PC-3 (cell line): ENCODE measurements at places on chromosomes 6 and 20.
A peak's percentile ranks its signal among the peaks of the same experiment; 100 is the strongest.

GRCh38 chr6:40848868-40849514 is 190.0 kb downstream of the UNC5CL start:
- no peaks in the 10 kb centered on the region for H3K4me1 ChIP-seq
- H3K27me3 ChIP-seq: peaks cover 10% of the 10 kb centered on the region
- no peaks in the 10 kb centered on the region for H3K36me3 ChIP-seq
- no peak overlapping the region for H3K4me3 ChIP-seq
- no peak for DNase-seq

- H3K27ac ChIP-seq: no peak overlapping the region
- DNase-seq: peak; percentile 62
- peaks cover 16% of the 10 kb centered on the region for H3K4me1 ChIP-seq
- no peak overlapping the region for H3K4me3 ChIP-seq
- no peaks in the 10 kb centered on the region for H3K36me3 ChIP-seq
- H3K27me3 ChIP-seq: no peaks in the 10 kb centered on the region
Observed at GRCh38 chr6:82097676-82098075, 149.9 kb downstream of the IBTK start.

GRCh38 chr6:118758946-118759345 is 107.6 kb upstream of the CEP85L start:
- H3K36me3 ChIP-seq: no peaks in the 10 kb centered on the region
- no peak overlapping the region for H3K27ac ChIP-seq
- no peaks in the 10 kb centered on the region for H3K27me3 ChIP-seq

GRCh38 chr6:136117081-136117480 is 133.0 kb downstream of the MTFR2 start:
- H3K36me3 ChIP-seq: no peaks in the 10 kb centered on the region
- H3K4me1 ChIP-seq: peaks cover 13% of the 10 kb centered on the region
- peak; percentile 27 for DNase-seq
- H3K4me3 ChIP-seq: no peak overlapping the region

DNA sequence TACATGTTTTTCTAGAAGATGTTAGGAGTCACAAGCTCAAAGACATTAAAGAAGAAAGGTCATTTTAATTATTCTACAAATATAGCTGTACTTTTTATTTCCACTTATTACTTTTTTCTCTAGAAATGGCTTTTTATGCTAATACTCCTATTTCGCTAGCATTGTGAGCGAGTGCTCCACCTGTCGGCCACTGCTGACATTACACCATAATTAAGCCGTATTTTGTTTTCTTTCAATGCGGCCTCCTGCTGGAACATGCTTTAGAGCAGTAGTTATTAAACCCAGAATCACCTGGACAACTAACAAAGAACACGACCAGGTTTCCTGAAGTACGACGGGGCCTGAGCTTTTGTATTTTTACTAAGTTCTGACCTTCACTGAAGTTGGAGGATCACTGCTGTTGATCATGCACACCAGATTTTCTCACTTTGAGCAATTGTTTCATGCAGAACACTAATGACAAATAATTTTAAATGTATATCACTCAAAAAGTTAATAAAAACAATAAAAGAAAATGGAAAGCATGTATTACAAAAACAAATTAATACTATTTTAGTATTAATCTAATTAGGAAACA is 74.1 kb upstream of the PAK5 start:
- no peaks in the 10 kb centered on the region for H3K36me3 ChIP-seq
- peak; percentile 80 for DNase-seq
- H3K4me1 ChIP-seq: no peaks in the 10 kb centered on the region
- no peak overlapping the region for H3K27ac ChIP-seq
- H3K27me3 ChIP-seq: peaks cover 45% of the 10 kb centered on the region
